Glutamatergic neuron (in vitro differentiated cells): ENCODE measurements at places on chromosomes 16 and 17. TPM values are rescaled to one million over a fixed set of nuclear protein-coding genes. Genes with fewer than 3 reads are reported as not detected.

The NDE1 gene
- total RNA-seq: 12.4 TPM

The AIPL1 gene
- total RNA-seq: 0.76 TPM

The VMO1 gene
- 2.5 TPM for total RNA-seq

The MT1M gene
- not detected for total RNA-seq

The CHMP1A gene
- 96.3 TPM for total RNA-seq

The CA5A gene
- not detected for total RNA-seq

The TPSD1 gene
- not detected for total RNA-seq

The COQ9 gene
- total RNA-seq: 45.1 TPM

The CLDN7 gene
- total RNA-seq: 0.44 TPM

The TNFRSF13B gene
- total RNA-seq: not detected

The CACNG3 gene
- 2.2 TPM for total RNA-seq

The CDH11 gene
- total RNA-seq: 2.6 TPM

The LDHD gene
- not detected for total RNA-seq

The SLFN12L gene
- not detected for total RNA-seq
